CD4-positive, alpha-beta memory T cell (primary cell): ENCODE measurements at places on chromosomes 3 and 15.

DNA sequence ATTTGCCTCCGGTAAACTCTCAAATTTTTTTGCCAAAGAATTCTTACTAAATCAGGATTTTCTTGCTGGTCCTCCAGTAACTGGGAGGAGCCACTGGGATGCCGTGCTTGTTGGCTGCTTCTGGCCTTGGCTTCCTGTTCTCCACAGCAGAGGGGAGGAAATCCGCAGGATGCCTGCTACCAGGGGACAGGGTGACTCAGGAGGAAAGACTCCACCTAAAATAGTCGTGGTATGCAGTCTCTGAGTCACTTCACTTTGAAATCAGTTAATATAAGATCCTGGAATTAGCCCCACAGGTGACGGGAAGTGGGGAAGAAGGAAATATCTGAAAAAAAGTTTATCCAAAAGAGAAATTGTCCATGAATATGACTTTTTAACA lies 6.5 kb upstream of the TM4SF18 start:
- no peak for DNase-seq

- no peak for DNase-seq
These were observed 4.0 kb downstream of the HIGD1A start for GRCh38 chr3:42800251-42800650.

DNA sequence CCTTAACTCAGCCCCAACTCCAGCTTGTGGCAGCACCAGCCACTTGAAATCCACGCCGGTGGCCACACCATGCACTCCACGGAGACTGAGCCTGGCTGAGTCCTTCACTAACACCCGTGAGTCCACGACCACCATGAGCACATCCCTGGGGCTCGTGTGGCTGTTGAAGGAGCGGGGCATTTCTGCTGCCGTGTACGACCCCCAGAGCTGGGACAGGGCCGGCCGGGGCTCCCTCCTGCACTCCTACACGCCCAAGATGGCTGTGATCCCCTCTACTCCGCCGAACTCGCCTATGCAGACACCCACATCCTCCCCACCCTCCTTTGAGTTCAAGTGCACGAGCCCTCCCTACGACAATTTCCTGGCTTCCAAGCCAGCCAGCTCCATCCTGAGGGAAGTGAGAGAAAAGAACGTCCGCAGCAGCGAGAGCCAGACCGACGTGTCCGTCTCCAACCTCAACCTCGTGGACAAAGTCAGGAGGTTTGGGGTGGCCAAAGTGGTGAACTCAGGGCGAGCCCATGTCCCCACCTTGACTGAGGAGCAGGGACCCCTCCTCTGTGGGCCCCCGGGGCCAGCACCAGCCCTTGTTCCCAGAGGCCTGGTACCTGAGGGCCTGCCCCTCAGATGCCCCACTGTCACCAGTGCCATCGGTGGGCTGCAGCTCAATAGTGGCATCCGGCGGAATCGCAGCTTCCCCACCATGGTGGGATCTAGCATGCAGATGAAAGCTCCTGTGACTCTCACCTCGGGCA lies 42.9 kb downstream of the CCK start:
- DNase-seq, result no peak

- DNase-seq, result no peak
These were observed 36.3 kb upstream of the SGO1 start for GRCh38 chr3:20222274-20222673.

DNA sequence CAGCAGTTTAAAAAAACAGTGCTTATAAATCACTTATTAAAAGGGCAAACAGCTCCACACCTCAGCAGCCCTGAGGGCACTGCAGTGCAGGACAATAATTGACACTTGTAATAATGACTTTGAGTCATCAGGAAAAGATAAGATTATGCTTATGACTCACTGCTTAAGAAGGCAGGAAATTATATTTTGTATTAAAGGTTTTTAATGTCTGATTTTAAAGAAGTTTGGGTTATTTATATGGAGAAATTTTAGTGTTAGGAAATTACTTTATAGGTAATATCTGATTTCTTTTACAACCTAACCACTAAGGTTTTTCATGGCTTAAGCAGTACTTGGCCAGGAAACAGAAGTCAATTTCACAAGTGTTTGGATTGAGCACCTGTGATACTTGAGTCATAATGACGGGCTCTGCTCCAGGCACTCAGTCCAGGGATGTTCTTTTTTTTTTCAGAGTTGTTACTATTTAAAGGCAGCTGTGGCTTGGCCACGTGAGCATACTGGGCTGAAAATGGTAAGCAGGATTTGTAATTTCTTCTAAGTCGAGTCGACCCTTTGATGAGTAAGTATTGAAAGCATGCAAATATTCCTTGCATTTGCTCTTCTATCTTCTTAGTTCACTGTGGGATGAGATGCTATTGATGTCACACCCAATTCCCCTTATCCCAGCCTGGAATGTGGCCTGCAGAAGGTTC lies 21.6 kb upstream of the SLC6A20 start:
- DNase-seq, result no peak

GRCh38 chr15:61807281-61807929 lies 252.8 kb downstream of the VPS13C start:
- DNase-seq, result no peak

- DNase-seq, result no peak
These were observed 522 bp upstream of the GXYLT2 start for GRCh38 chr3:72887343-72887704.

DNA sequence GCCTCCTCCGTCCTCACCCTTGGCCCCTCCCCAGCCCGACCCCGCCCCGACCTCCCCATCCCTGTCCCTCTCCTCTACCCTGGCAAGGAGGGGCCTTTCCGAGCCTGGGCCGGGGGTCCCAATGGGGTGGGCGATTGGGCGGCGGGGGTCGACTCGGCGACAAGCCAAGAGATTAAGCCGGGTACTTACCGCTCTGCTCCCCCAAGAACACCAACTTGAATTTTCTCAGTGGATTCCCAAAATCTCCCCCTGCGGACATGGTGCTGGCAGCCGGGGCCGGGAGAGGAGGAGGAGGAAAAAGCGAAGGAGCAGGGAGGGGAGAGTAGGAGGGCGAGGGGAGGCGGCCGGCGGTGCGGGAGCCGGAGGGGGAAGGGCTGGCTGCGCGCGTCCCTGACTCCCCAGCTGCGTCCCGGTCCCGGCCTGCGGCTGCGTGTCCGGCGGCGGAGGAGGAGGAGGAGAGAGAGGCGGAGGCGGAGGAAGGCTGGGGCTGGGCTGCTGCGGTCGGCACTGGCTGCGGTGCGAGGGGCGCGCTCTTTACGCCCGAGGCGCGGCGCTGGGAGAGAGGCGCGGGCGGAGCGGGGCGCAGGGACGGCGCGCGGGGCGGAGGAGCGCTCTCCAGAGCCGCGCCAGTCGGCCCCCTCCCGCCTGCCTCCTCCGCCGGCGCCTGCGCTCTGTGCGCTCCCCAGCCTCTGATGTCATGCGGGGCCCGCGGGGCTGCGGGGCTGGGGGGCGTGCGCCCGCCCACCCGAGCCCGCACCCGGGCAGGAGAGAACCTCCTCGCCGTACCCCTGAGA lies at the start of gene RAB6B:
Gene RAB6B (minus strand): TSS at position 675 of the 794 bp plus-strand sequence. CDS start 416 bp downstream, at position 259.
- DNase-seq, result no peak

DNA sequence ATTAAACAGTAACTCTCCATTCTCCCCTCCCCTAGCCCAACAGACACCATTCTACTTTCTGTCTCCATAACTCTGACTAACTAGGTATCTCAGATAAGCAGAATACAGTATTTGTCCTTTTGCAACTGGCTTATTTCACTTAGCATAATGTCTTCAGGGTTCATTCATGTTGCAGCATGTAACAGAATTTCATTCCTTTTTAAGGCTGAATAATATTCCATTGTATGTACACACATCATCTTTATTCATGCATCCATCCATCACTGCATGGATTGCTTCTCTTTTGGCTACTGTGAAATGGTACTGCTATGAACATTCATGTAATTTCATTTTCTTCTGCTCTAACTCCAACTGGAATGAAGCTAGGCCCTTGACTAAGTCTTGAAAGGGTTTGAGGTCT lies 2.0 kb upstream of the PTPN23 start:
- no peak for DNase-seq

DNA sequence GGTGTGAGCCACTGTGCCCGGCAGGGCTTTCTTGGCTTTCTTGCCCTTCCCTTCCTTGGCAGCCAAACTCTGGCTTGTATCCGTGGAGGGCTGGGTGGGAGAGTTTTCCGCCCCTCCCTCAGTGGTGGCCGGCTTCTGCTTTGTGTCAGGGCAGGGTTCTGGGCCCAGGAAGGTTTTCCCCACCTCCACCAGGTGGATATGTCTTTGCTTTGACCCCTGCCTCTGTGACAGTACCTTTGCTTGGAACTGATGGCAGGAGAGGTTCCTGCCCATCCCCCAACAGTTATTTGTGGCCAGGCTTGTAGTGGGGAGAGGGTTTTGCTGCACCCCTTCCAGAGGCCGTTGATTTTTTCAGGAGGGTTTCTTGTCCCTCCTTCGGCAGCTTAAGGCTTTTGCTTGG lies 24.3 kb downstream of the CSPG5 start:
- DNase-seq, result no peak

DNA sequence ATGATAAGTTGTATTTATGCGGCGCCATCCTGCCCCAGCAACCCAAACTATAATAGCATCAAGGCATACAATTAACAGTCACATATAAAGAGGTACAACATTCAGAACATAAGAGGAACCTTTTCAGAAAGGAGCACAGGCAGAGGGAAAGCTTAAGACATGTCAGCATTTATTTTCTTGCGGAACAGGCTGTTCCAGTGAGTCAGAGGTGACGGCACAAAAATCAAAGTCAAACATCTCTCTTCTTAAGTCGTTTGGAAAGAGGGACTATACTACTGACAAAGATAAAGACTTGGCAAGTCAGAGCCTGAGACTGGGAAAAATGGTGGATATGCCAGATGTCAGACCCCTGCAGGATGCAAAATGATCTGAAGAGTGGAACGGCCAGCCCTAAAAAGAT lies 128.4 kb downstream of the CTNNB1 start:
- no peak for DNase-seq

- DNase-seq, result no peak
These were observed 224.1 kb upstream of the TPRG1 start for GRCh38 chr3:188947401-188948280.

- DNase-seq, result no peak
These were observed 4.4 kb upstream of the SNX22 start for GRCh38 chr15:64146885-64147681.

DNA sequence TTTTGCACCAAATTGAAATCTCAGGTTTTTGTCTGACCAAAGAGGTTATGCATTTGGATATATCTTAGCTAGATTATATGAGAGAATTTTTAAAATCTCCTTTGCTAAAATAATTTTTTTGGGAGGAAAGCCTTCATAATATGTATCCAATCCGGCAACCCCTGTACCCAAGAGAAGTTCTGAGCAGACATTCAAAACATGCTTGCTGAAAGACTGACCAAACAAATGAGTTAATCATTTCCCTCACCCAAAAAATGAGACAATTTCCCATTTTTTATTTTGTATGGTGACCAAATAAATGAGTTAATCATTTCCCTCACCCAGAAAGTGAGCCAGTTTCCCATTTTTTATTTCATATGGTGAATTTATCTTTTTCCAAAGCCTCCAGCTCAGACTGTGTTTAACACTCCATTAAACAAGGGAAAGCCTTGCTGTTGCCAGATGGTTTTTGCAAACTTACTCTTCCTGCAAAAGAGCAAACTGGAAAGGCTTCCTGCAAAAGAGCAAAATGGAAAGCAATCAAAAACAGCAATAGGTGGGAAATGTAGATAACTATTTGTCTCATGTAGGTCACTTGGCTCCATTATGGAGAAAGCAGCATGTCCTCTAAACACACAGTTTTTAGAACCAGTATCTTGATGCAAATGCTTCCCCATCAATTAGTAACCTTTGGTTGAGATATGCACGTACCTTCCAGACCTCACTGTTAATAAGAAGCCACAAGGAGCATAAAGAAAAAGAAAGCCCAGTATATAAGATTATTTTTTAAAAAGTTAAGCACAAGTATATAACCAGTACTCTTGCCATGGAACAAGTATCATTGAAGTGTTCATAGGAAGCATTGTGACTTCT lies 78.4 kb upstream of the OSTN start:
- DNase-seq, result no peak

GRCh38 chr3:74115906-74116305 lies 491.2 kb upstream of the PDZRN3 start:
- no peak for DNase-seq

DNA sequence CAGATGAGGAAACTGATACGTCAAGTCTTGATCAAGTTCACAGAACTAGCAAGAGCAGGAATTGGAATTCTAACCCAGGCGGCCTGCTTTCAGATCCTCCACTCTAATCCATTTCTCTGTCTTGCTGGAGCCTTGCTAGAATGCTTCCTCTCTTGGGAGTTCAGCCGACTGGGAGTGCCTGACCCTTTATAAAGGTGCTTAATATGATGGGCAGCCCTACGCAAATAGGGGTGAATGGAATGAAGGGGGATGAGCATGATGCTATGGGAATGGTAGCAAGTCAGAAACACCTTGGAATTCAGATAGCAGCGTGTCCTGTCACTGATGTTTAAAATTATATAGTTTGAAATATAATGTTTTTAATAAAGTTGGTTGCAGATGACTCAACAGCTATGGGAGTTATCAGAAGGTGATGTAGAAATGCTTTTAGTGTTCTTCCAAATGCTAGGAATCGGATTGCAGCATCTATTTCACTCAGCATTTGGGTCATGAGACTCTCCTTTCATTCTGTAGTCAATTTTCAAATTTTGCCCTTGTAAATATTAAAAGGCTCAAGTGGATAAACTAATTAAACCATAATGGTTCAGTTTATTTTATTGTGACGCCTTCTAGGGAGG lies 150.7 kb downstream of the FNDC3B start:
- DNase-seq, result no peak
